ENCODE measurements at places on chromosomes 4 and X.
A peak's percentile ranks its signal among the peaks of the same experiment; 100 is the strongest.

- DNase-seq: no peak
Measured at GRCh38 chr4:183936047-183936446, 30.9 kb downstream of the STOX2 start.

- DNase-seq: no peak
Measured at GRCh38 chr4:121788896-121789295, 12.2 kb upstream of the EXOSC9 start.

- no peak for DNase-seq
Measured at GRCh38 chr4:170651786-170652185, 562.0 kb upstream of the AADAT start.

DNA sequence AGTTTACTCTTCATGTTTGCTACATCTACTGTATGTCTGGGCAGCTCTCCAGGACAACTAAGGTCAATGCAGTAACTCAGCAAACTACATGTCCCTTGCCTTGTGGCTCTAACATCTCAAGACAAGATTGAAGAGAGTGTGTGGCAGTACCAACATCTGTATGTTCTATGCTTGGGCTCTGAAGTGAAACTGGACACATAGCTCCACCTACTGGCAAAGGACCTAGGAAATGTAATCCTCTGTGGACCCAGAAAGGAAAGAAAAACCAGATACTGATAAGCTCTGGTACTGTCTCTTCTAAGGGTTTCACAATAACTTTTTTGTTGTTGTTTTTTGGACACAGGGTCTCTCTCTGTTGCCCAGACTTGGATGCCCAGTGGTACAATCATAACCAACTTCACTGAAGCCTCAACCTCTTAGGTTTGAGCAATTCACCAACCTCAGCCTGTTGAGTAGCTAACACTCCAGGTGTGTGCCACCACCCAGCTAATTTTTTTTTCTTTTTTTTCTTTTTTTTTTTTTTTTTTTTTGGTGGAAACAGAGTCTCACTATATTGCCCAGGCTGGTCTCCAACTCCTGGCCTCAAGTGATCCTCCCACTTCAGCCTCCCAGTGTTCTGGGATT, 64.1 kb downstream of the QDPR start:
- DNase-seq: no peak

DNA sequence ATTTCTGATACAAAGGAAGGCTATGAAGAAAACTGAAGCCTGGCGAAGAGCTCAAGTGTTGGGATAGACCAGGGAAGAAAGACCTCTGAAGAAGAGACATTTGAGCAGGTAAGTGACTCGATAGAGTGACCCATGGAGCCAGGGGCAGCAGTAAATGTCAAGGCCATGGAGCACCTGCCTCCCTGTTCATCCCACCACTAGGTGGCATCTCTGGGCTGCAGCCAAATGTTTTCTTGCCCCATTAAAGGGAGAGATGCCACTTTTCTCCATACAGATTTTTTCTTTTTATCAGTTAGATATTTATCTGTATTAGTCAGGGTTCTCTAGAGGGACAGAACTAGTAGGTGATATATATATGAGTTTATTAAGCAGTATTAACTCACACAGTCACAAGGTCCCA, 4.9 kb upstream of the ZNF81 start:
- DNase-seq: peak; percentile 34

GRCh38 chr4:185779517-185779916, 32.5 kb downstream of the SORBS2 start:
- DNase-seq: no peak

DNA sequence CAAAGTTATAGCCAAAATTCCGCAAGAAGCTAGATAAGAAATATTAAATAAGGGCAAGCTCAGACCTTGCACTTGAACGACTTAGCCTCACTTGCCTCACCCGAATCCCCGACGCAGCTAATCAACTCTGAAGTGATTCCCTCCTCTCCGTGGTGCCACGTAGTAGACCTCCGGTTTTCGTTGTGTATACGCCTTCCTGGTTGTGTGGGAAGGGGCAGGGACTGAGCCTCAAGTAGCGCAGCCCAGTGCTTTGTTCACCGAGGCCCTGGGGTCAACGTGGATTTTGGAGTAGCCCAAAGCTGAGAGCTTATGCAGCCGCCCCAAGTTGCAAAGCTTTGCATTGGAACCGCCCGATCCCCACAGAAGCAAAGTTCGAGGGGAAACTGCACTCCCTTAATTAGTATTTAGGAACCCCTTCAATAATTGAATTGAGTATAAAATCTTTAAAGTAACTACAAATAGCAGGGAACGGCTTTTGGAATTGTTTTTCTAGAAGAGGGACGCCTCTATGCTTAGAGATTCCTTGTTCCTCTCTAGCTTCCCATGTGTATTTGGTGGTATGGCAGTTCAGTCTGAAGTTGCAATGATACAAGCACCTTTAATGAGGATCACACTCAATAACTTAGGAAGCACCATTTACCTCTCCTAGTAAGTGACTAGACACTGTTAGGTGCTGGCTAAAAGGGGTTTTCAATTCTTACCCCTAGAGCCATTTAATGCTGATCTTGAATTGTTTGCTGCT, 55.7 kb downstream of the LINC00632 start:
- DNase-seq: no peak

- DNase-seq: no peak
Measured at GRCh38 chr4:126267689-126268088, 952.9 kb downstream of the FAT4 start.

GRCh38 chr4:67071641-67072040, 473.7 kb downstream of the CENPC start:
- no peak for DNase-seq

DNA sequence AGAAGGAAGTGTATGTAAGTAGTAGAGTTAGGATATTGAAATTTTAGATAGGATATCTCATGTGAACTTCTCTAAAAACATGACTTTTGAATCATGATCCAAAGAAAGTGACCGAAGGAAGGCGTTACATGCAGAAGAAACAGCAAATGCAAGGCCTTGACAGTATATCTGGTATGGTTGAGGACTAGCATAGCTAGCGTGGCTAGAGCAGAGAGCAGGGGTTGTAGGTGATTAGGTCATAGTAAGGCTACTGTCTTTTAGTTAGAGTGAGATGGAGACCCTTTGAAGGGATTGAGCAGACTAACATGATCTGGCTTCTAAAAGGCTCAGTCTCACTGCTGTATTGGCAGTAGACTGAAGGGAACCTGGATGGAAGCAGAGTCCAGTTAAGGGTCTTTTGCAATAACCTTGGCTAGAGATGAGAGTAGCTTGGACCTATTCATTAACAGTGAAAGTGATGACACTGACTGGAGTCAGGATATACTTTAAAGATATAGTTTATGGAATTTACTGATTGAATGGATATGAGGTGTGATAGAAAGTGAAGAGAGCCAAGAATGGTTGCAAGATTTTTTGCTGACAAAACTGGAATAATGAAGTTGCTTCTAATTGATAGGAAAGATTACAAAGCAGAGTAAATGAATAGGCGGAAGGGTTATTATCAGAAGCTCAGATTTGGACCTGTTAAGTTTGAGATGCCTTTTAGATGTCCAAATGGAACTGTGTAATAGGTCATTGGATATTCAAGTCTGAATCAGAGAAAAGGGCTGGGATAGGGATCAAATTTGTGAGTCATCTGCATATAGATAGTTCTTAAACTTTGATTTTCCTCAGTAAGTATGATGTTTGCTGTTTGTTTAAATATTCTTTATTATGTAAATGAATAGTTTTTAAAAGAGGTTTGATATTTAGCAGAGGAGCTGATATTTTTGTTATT, 59.8 kb downstream of the MRPL1 start:
- DNase-seq: no peak

DNA sequence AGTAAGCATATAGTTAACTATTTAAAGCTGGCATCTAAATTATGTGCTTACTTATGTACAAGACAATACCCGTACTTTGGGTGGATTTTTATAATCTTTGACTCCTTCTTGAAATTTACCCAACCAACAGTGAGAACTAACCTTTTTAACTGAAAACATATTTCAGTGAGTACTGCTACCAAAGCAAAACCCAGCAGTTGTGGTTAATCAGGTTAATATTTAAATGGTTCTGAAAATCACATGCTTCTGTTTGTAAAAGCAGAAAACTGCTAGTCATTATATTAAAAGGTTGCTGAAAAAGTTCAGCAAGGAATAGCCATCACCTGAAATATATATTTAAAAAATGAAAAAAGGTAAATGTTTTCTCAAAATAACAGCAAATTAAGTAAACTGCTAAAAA, 20.0 kb downstream of the UBE2D3 start:
- DNase-seq: no peak

DNA sequence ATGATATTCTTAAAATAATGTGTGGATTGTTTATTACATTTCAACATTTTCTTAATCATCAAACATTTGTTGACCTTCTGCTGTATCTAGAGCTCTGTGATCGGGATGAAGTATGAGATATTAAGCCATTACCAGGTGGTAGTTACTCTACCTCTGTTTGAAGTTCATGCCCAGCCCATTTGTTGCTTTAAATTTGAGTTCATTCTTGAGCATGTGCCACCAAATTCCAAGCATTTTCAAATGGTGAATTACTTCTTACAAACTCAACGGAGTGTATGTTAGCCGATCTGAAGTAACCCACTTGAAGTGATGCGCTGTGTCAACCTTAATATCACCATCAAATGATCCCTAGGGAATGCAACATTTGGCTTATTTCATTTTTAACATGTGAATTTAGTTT, 7.3 kb upstream of the DTHD1 start:
- no peak for DNase-seq

GRCh38 chrX:97405031-97405660, 521.4 kb downstream of the RPA4 start:
- DNase-seq: no peak

- DNase-seq: no peak
Measured at GRCh38 chr4:186724058-186724863, 605 bp upstream of the FAT1 start.

- no peak for DNase-seq
Measured at GRCh38 chr4:11313157-11313943, 115.3 kb downstream of the HS3ST1 start.

DNA sequence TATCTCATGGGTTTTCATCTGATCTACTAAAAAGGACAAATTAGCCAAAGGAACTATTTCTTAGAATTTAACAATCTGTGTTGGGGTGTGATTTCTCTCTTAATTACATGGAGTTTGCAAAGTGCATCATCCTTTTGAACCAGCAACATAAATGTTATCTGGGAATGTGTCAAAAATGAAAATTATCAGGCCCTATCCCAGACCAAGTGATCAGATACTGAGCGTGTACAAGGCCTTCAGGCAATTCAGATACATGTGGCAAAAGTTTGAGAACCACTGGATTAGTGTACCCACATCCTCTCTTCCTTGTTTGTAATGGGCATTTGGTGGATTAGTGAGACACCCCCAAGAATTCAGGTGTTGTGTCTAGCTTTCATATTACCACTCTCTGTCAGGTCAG, 3.8 kb downstream of the SH3D19 start:
- no peak for DNase-seq

- no peak for DNase-seq
Measured at GRCh38 chrX:23263892-23264291, 70.8 kb upstream of the PTCHD1 start.

DNA sequence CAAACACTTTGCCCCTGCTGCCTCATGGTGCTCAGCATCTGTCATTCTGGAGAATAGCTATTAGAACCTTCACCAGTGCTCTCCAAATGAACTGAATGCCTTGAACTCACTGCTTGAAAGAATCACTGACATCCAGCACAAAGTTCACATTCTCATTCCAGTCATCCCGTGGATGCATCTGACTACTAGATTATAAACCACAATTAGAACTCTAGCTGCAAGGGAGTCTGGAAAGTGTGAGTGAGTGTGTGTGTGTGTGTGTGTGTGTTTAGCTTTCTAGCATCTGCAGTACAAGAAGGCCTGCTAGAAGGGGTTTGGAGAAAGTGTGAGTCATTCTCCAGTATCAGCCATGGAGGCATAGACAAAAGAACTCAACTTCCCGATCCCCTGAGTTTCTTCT, 71.3 kb upstream of the DYNLT3 start:
- DNase-seq: no peak

DNA sequence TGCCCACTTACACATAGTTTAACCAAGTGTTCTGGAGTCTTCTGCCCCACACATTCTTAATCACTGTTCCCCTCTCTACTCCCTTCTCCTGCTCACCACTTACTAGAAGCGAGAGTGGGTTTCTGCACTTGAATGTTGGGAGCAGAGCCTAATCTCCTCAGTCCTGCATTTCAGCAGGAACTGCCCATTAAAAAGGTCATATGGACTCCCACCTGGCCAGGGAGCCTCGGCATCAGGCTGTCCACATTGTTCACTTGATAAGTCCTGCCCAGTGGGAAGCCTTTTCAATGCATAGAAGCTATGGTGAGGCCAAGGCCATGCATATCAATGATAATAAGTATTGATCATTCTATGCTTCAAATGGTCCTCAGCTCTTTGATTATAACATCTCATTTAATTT, 144.3 kb downstream of the LDB2 start:
- no peak for DNase-seq

- no peak for DNase-seq
Measured at GRCh38 chr4:957581-958313, 15.6 kb downstream of the DGKQ start.

GRCh38 chr4:145808021-145808650, 128.2 kb downstream of the C4orf51 start:
- no peak for DNase-seq

DNA sequence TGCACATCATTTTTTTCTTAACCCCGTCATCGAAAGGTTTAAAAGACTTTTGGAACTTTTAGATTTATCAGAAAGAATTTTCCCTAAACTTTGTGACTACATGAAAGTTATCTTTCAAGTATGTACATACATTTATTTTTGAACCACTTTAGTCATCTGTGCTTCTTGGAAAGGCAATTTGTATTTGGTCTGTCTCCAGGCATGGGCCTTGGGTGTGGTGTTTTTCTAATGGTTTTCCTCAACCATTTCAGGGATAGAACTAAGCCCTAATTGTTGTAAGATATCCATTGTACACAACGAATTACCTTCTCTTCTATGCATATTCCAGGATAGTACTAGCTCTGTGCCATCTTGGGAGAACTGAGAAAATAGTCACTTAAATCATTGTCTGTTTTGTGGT, 191.5 kb upstream of the RPL34 start:
- no peak for DNase-seq

GRCh38 chr4:56434599-56435139, 746 bp downstream of the PPAT start:
- DNase-seq: peak; percentile 42

DNA sequence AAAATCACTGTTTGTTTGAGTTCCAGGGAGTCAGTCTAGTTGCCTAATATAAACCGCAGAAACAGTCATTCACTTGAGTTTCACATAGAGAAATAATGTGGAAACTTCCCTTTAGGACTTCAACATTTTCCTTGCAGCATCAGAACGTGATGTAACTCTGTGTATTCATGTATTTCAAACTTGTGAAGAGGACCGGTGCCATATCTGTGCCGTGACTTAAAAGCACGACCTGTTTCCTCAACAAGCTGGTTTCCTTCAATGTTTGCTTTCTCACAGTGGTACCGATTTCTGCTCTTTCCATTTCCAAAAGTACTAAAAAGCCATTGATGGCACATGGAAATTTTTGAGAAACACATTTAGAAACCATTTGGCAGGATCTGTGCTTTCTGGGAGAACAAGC, 166.6 kb upstream of the RAPGEF2 start:
- DNase-seq: no peak

DNA sequence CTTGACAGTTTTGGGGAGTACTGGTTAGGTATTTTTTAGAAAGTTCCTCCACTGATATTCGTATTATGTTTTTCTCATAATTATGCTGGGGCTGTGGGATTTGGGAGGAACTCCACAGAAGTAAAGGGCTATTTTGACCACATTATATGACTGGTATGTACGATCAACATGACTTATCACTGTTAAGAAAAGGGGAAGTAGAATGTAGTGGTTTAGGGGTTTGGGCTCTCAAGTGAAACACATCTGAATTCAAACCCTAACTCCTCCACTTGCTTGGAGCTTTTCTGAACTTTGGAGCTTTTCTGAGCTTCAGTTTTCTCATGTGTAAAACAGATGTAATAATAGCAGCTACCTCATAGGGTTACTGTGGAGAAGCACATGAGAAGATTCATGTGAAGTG, 96.4 kb upstream of the C1GALT1C1 start:
- DNase-seq: no peak
